ENCODE measurements at places on chromosomes 16 and 17.

- peak; percentile 58 for DNase-seq
These were observed 19.3 kb upstream of the CLEC3A start for GRCh38 chr16:78002915-78003538.

- DNase-seq: no peak
These were observed 14.6 kb downstream of the ANKRD40 start for GRCh38 chr17:50693036-50693682.

- DNase-seq: no peak
These were observed 2.4 kb downstream of the RNF157 start for GRCh38 chr17:76237859-76238313.

DNA sequence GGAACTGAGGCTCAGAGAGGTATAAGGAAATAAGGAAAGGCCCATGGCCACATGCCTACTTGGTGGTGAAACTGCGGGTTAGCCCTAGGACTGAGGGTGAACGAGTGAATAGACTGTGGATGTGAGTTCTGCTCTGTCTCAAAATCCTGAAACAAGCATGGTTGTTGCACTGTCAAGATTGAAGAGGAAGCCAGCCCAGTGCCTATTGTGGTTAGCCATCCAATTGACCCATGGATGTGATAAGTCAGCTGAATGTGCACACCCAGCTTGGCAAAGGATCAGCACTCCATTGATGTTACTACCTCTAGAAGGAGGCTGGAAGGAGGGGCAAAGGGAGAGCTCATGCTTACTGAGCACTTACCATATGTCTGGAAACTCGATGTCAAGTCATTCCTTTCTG lies 4.5 kb downstream of the TMEM114 start:
- no peak for DNase-seq

- DNase-seq: no peak
These were observed 10.9 kb upstream of the TAC4 start for GRCh38 chr17:49858796-49859195.

Data from right renal cortex interstitium (tissue), 3 donors.